ENCODE measurements at places on chromosomes 11 and 22.

- no peak for DNase-seq
Observed at GRCh38 chr11:2886191-2886894, 768 bp upstream of the CDKN1C start.

- no peak for DNase-seq
Observed at GRCh38 chr11:93028960-93029522, 59.6 kb downstream of the MTNR1B start.

- no peak for DNase-seq
Observed at GRCh38 chr22:26546282-26546681, 34.0 kb upstream of the TFIP11 start.

DNA sequence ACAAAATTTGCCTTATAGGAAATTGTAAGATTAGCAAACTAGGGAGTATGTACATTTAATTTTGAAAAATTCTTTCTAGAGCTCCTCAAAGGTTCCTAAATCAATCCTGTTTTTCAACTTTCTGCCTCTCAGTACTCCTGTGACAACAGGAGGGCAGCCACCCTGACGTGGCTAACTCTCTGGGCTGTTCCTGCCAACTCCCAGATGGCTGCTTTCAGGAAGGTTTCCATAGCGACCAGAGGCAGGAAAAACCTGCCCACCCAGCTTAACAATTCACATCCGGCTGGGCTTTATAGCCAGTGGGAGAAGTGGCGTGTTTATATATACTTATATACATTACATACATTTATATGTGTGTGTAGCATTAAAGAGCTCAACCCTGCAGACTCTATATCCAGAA, 26.5 kb downstream of the SGSM3 start:
- DNase-seq: peak; percentile 27

GRCh38 chr11:114889594-114890011, 211.3 kb downstream of the NXPE2 start:
- no peak for DNase-seq

GRCh38 chr11:115222218-115222862, 281.9 kb downstream of the CADM1 start:
- no peak for DNase-seq

- DNase-seq: no peak
Observed at GRCh38 chr11:14007566-14007965, 45.0 kb downstream of the SPON1 start.

- no peak for DNase-seq
Observed at GRCh38 chr11:76005756-76006155, 190.7 kb downstream of the UVRAG start.

DNA sequence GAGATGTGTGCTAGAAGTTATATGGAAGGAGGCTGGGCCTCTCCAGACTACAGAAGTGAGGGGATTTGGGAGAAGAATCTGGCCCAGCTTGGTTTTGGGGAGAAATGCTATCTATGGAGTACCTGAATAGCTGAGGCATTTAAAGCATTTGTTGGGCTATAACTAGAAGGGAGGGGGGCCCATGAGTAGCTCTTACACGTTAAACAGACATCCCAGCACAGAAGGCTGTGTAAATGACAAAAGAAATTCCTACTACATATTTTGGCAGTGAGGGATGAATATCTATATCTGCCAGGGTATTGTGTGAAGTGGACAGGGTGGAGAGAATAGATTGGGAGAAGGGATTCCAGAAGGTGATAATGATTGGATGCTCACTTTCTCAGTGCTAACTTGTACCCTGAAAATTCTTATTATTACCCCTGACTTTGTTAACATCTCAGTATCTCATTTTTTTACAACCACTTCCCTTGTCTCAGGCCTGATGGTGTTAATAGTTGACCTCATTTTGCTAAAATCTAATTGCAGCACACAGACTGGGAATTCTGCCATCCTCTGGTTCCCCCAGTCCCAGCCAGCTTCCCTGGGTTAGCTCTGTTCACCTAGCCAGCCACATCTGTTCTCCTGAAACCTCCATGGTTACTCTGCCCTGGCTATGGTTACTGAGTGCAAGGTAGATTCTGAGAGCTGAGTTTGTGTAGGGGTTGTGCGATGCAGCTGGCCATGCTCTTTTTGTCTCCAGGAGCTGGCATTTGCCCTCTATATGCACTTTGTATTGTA, 28.8 kb upstream of the RRM1 start:
- DNase-seq: no peak

DNA sequence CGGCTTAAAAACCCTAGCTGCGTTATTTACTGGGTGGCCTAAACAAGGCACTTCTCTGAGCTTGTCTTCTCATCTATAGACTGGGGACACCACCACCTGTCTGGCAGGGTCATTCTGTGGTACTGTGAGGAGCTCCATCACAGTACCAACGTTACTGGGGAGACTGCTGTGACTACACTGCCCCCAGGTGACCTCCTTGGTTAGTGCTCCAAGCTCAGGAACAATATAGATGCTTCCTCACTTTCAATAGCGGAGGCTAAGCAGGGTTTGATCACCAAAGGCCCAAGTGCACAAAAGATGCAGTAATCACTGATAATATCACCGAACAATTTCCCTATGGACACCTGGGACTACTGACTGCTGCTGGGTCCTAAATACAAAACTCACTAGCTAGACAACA, 18.8 kb downstream of the PRPF19 start:
- no peak for DNase-seq

DNA sequence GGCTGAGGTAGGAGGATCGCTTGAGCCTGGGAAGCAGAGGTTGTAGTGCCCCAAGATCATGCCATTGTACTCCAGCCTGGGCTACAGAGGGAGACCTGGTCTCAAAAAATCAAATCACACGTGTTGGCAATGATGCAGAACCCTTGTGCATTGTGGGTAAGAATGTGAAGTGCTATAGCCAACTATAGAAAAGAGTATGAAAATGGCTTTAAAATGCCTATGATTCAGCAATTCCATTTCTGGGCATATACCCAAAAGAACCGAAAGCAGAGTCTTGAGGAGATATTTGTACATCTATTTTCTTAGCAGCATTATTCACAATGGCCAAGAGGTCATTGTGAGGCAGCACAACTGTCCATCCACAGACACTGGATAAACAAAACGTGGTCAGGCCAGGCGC, 2.6 kb upstream of the FADS3 start:
- no peak for DNase-seq

DNA sequence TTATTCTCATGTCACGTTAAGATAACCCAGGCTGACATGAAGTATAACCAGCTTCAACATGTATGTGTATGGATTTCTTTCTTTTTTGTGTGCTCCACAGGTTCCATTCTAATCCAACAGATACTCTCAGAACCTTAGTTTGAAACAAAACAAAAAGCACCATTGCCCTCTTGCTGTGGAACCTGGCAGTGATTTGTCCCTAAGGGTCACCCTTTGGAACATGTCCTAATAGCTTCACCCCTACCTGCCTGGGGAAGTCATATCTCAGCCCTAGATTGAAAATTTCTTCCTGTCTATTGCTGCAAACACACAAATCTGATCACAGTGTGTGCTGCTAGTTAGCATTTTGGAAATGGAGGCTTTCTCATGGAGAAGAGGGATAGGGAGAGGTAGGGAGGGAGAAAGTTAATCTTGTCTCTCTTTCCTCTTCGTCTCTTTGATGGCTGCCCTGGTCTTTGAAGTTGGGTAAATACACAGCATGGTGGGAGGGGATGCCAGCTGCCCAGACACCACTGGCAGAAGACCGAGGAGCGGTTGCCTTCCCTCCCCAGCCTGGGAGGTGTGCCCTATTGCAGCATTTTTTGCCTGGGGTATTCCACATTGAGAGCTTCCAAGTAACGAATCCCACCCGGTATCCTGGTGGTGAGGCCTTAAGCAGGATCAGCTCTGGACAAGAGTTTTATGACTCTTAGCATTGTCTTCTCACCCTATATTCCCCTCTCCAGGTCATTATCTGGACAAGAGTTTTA, 11.6 kb upstream of the CADM1 start:
- DNase-seq: no peak

DNA sequence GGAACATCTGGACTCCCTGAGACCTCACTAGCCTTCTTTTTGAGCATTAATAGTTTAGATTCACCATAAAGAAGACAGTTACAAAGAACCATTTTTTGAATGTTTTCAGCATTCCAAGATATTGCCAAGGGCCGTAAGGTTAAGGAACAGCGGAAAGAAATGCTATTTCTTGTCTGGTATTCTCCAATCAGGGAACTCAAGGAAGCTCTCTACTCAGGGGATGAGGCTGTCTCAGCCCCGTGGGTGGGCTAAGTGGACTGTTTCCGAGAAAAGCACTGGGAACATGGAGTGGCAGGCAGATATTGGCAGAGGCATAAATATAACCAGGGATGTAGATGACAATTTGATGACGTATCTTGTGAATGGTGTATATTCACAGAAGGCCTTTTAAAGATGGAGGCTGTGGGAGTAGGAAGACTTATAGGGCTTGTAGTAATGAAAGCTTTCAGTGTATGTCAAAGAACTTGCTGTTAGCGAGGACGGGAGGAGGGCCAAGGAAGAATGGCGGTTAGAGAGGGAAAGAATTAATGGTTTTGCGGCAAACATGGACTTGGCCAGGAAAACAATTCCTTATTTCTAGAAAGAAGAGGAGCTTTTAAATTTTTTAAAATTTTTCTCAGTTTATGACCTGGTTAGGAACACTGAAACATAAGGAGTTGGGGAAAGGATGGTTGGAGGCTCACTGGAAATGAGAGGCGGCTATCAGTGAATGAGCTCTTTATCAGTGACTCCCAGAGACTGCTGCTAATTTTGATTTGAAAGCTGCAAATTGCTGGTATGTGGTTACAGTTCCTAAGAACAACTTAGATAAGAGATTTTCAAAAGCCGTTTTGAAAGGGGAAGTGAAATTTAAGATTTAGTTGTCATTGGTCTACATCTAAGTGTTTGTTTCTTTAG, 64.6 kb downstream of the ST3GAL4 start:
- DNase-seq: peak; percentile 97

DNA sequence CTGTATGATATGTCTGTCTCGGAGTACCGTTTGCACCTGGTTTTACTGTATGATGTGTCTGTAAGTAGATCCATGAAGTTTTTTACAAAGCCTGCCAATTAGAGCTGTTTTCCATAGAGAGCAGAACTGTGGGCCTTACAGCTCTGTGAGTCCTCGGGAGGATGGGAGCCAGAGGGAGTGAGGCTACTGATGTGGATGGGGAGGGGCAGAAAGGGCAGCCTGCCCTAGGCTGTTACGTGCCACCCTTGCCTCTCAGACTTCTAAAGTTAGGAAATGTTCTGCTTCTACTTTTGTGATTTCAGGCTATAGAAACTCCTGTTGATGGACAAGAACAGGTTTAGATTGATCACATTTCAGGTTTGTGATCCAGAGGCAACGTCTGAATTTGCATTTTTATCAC, 105.2 kb downstream of the PPP6R3 start:
- DNase-seq: no peak

DNA sequence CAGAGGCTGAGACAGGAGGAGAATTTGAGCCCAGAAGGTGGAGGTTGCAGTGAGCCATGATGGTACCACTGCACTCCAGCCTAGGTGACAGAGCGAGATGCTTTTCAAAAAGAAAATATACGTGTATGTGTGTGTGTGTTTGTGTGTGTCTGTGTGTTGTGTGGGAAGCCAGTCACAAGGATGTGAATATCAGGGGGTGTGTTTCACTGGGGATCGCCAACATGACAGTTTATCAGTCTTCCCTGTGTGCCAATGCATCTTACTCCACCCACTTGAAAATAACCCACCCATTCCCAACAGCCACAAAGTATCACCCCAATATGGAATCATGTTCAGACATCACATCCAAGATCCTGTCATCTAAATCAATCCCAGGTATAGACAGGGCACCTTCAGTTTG, 10.4 kb upstream of the APOBEC3B start:
- DNase-seq: no peak

DNA sequence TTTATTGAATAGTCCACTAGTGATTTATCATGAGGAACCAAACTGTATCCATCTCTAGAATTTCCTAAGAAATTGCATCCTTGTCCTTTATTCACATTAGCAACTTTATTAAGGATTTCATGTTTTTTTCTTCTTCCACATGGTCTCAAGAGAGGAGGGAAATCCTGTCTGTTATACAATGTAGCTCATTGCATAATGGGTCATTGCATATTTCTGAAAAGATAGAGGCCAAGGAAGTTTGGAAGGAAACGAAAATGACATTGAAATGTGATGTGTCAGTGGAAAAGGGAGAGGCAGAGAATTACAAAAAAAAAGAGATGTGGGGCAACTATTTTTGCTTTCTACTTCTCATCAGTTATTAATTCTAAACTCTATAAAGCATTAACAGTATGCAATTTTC, 353.1 kb downstream of the METTL15 start:
- no peak for DNase-seq

- peak; percentile 50 for DNase-seq
Observed at GRCh38 chr22:37544955-37545702, 15.2 kb upstream of the CDC42EP1 start.

DNA sequence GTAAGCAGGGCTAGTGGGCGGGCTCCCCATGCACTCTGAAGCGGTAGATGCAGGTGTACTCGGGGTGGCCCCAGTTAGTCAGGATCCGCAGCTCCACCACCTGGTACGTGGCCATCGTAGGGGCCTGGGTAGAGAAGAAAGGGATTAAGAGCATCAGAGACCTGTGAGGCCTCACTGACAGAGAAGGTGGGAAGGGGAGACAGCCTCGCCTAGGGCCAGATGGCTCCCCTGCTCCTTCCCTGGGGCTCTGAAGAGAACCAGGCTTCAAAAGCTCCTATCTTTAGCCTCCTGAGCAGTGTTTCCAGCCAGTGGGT, 19.6 kb downstream of the SUN2 start:
- DNase-seq: no peak

DNA sequence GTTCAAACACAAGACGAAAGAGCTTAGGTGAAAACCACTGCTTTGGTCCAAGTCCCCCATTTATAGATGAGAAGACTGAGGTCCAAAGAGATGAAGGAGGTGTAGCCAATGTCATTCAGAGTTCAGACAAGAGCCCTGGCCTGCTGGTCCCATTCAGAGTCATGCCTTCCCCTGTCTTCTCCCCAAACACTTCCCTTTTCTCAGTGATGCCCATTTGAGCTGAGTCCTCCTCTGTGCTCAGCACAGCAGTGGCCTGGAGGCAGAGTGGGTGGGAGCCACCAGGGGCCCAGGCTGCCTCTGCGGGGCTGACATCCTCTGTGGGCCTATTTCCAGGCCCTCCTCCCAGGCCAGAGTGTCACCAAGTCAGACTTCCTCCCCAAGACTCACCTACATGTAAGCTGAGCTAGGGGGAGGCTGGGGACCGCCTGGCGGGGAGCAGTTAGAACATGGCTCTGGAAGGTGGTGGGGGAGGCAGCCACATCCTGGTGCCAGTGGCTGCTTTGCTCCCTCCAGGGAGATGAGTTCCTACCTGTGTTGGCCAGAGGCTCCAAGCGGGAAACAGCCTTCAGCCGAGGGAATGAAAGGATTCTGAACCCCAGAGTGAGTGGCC, 22.4 kb upstream of the LRRC10B start:
- no peak for DNase-seq

GRCh38 chr11:22688914-22689313, 22.5 kb downstream of the GAS2 start:
- DNase-seq: no peak
